ENCODE measurements at places on chromosomes 7 and 10.

DNA sequence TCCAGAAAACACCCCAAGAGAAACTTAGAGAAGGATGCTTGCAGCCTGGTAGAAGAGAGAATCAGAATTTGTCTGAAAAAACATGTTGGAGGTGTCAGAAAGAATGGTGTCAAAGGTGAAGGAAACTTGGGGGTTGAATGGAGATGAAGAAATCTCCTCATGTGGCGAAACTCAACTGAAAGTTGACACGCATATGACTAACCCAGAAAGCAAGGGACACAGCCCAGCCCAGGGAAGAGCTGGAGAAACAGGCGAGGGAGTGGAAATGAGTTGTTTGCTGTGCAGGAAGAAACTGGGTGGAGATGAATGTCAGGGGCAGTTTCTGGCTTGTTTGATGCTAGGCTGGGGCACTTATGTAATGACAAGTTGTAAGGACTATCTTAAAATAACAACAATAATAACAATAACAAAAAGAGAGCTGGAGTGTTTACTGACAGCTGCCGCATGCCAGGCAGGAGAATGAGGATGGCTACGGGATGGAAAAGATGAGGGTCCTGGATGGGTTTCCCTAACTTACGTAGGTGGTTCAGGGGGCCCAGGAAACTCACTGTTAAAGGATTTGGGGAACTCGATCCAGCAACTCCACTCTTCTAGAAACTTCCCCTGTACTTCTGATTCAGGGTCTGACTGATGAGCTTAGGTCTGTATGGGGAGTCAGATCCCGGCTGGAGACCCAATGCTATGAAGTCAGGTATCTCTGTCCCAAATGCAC is 57.4 kb downstream of the MAP3K8 start:
- DNase-seq: no peak

GRCh38 chr10:125343983-125344382 is 183.6 kb upstream of the CTBP2 start:
- no peak for DNase-seq

GRCh38 chr10:73873838-73874215 is 528 bp downstream of the CAMK2G start:
- no peak for DNase-seq

DNA sequence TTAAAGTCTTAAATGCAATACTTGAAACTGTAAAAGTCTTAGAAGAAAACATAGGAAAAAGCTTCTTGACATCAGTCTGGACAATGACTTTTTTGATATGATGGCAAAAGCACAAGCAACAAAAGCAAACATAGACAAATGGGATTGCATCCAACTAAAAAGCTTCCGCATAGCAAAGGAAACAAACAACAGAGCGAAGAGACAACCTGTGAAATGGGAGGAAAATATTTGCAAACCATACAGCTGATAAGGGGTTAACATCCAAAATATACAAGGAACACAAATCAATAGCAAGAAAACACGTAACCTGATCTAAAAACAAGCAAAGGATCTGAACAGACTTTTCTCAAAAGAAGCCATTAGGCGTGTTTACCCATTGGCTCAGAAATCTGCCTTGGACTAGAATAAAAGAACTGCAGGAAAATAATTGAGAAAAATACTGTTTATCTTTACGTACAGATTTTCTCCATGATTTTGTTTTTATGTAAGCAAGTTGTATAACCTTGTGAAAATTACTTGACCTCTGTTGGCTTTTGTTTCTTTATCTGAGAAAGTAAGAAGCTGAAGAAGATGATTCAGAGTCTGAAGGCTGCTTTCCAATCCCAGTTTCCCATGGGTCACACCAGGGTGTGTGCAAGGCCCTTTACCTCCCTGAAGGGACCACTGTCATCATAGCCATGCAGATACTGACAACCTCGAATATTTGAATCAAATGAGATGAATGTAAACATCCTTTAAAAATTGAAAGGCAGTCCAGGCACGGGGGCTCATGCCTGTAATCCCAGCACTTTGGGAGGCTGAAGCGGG is 99.1 kb upstream of the LANCL2 start:
- no peak for DNase-seq

- no peak for DNase-seq
These were observed 22.1 kb upstream of the PDE1C start for GRCh38 chr7:32092346-32092745.

DNA sequence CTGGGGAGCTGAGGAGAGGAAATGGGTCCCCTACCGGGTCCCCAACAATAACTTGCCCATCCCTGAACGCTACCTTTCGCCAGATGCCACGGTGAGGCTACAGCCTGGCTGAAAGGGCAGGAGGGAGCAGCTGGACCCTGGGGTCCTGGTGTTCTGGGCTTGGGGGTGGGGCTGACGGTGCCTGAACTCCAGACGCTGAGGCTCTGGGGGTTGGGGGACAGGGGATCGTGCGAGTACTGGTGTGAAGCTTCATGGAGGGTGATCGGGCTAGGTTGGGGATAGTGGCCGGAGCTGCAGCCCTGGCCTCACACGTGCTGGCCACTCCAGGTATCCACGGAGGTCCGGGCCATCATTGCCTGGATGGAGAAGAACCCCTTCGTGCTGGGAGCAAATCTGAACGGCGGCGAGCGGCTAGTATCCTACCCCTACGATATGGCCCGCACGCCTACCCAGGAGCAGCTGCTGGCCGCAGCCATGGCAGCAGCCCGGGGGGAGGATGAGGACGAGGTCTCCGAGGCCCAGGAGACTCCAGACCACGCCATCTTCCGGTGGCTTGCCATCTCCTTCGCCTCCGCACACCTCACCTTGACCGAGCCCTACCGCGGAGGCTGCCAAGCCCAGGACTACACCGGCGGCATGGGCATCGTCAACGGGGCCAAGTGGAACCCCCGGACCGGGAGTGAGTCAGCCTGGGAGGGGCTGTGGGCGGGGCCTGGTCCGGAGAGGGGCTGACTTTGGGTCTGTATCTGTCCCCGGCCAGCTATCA is 8.3 kb downstream of the AEBP1 start:
- DNase-seq: no peak

DNA sequence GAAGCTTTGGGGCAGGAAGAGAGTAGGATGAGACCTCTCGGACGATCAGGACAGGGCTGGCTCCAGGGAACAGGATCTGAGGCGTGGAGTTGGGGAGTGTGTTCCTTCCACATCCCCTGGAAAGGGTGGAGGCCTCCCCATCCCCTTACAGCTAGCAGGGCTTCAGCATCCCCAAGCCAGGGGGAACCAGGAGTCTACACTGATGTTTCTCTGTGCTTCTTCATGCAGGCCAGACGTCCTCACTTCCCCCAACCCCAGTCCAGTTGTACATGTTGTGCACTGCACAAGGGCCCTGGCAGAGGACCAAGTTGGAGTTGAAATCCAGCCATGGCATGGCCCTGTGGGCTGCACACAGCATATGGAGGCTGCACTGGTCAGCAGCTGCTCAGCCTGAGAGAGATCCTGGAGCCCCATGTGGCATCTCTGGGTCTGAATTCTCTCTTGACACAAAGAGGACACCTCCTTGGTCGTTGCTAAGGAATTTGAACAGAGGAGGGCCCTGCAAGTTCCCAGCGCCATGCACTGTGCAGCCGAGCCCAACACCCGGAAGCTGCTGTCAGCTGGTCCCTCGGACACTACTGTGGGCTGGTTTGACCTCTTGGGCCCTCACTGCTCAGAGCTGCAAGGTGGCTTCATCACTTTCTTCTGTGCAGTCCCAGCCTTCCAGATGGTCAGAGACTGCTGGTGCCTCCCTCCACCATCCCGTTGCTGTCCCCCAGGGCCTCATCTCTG is 181.1 kb downstream of the DNAJB6 start:
- no peak for DNase-seq

DNA sequence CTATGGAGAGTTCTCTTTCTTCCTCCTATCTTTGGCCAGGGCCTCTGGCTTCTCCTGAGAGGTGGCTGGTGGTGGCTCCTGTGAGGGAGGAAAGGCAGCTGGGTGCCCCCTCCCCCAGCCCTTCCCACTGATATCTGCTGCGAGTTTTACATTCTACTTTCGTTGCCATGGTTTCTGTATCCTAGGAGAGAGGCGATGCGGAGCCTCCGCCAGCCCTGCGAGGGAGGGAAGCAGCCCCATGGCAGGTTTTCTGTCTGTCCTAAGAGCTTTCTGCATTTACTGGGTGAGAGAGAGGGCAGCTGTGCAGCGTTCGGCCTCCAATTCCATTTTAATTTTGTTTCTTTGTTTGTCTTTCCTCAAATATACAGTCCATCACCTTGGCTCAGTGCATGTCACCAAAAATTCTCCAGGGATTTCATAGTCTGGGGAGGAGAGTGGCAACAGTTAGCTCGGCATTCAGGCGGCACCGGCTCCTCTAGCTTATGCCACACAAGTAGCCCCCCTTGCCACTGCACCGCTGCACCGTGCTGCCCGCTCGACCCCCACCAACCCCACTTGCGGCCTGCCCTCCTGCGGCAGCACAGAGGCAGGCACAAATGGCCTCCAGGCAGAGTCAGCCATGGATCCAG is 20.4 kb downstream of the DNAJB12 start:
- no peak for DNase-seq

DNA sequence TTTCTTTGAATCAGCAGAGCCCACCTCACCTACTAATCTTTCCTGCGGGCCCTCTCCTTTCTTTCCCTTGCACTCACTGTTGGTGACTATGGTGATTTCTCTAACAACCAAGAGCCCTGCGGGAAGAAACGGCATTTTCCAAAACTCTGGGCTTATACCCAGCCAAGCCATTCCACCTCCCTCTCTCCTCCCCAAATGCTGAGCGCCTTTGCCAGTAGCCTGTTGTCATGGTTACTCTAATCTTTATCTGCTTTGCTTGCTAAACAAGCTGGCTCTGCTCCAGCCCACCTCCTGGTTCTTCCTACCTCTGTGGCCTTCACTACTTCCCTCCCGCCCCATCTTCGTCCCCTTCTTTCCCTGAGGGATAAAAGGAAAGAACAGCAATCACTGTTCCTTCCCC is 86.7 kb downstream of the DGKI start:
- DNase-seq: no peak

GRCh38 chr7:6202117-6202516 is 70.3 kb downstream of the CYTH3 start:
- DNase-seq: no peak

GRCh38 chr7:117828825-117829224 is 44.4 kb downstream of the CTTNBP2 start:
- DNase-seq: no peak

DNA sequence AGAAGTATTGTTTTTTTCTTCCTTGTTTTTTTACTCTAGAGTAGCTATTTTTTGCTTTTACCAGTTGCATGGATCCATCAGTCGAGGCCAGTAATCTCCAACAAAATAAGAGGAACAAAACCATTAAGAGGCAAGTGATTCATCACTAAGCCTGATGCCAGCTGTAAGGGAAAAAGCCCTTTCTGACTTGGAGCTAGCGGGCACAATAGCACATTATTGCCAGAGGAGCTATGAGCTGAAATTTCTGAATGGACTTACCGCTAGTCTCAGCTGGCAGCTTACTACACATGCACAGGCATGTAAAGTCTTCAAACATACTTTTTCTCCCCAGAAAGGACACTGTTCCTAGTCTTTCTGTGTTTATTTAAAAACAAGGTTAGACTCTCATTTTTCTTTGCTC is 41.6 kb upstream of the PTPRZ1 start:
- DNase-seq: no peak

GRCh38 chr10:26368463-26368862 is 69.7 kb upstream of the APBB1IP start:
- no peak for DNase-seq

GRCh38 chr7:11313801-11314200 is 340.1 kb downstream of the PHF14 start:
- DNase-seq: no peak

DNA sequence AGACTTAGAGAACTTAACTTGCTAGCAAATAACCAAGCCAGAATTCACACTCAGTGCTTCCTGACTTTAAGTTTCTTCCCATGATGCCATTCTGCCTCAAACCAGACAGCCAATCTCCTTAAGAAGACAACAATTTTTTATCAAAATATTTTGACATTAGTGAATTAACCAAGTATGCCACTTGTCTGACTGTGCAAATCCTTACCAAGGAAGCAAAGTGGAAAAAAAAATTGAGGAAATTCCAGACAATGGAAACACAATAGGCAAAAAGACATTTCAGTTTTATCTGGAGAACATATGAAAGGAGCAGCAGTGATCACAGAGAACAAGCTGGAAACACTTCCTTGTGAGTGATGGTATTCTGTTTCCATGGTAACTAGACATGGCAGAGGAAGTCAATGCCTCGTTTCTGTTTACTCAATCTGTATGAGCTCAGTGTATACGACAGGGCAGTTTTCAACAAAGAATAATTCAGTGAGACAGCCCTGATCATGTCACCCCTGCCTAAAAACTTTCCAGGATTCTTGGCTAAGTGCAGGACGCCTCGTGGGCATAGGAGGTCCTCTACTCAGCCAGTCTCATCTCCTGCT is 114.2 kb downstream of the DYNC1I1 start:
- DNase-seq: no peak

DNA sequence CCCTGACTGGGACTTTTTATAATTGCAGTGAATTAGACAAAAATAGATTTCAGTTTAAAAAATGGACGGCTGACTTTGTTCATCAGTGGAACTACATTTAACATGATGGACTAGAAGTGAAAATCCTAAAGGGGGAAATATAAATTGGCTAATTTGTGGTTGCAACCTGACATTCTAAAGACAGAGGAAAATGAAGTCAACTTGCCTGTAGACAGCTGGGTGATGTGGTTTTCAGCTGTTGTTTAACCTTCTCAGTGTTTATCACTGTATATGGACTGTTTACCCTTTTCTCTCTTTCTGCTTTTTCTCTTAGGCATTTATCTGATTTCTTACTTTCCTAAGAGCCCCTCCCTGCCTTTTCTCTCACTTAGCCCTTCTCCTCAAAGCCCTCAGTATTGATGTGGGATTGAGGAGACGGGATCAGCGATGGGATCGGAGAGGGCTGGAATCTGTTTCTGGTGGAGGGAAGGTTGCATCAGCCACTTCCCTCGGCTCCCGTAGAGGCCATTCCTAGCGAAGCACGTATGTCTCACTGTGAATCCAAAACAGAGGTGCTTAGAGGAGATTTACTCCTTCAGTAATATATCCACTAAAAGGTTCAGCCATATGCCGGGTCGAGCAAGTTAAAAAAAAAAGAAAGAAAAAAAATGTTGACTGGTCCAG is 109.0 kb upstream of the KLF6 start:
- DNase-seq: no peak

- DNase-seq: no peak
These were observed 69.8 kb downstream of the CCDC71L start for GRCh38 chr7:106591146-106591545.

DNA sequence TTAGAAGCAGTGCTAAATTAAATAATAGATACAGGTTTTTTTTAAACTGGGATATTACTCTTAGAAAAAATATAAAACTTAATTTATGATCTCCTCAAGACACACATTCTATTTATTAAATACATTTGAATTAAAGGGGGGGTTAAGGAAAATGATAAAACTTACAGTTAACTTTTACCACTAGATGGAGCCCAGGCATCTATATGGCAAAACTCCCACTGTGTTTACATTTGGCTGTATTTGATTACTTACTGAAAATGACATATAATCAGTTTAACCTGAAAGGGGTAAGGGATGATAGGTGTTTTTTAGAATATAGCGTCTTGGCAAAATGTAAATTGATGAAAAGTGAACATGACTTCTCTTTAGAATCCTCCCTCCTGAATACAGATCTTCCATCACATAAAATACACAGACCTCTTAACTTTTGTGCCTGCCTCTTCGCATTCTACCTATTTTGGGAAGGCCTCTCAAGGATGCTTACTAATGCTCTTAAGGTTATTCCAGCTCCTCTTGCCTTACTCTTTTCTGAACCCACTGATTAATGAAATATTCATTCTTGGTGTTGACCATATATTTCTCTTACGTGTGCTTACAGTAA is 235.7 kb downstream of the AGMO start:
- no peak for DNase-seq

All from stimulated activated CD8-positive, alpha-beta memory T cell treated with anti-CD3 and anti-CD28 coated beads, Interleukin-4, amount 100 ng/mL, for 4 hours (primary cell).